ENCODE measurements at places on chromosomes 3 and 15.

DNA sequence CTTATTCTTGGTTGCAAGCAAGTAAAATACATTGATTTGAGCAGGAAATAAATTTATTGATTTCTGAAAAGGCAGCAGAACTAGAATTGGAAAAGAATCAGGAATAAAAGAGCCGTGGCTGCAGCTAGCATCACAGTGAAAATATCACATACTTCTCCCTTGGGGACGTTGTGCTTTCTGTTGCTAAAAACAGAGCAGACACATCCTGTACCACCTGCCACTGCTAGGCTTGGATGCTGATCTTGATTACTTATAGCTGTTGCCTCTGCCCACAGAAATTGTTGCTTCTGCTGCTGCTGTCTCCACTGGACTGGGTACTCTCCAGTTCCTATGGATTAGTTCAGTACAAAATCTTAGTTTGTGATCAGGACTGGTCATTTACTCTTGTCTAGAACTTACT is 283.8 kb downstream of the C3orf38 start:
- DNase-seq = peak; percentile 5

DNA sequence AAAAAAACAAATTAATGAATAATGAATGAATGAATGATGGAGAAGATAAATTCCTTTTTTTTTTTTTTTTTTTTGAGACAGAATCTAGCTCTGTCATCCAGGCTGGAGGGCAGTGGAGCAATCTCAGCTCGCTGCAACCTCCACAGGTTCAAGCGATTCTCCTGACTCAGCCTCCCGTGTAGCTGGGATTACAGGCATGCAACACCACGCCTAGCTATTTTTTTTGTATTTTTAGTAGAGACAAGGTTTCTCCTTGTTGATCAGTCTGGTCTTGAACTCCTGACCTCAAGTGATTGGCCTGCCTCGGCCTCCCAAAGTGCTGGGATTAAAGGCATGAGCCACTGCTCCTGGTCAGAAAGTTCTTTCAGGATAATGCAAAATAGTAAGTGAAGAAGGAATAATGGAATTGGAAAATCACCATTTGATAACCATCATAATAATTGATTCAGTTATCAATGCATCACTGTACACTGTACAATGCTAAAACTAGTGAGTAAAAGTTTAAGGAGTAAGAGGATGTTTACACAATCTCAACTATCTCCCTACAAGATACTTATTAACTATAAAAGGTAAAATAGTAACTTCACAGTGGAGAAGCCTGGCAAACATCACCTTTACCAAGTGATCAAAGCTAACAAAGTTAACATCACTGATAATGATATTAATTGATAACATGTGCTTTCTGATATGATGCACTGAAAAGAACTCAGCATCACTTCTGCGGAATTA is 12.3 kb upstream of the INO80 start:
- no peak for DNase-seq

GRCh38 chr3:23785097-23785645 is 20.6 kb upstream of the UBE2E1 start:
- DNase-seq = no peak

GRCh38 chr3:96705895-96706294 is 108.5 kb upstream of the EPHA6 start:
- no peak for DNase-seq

DNA sequence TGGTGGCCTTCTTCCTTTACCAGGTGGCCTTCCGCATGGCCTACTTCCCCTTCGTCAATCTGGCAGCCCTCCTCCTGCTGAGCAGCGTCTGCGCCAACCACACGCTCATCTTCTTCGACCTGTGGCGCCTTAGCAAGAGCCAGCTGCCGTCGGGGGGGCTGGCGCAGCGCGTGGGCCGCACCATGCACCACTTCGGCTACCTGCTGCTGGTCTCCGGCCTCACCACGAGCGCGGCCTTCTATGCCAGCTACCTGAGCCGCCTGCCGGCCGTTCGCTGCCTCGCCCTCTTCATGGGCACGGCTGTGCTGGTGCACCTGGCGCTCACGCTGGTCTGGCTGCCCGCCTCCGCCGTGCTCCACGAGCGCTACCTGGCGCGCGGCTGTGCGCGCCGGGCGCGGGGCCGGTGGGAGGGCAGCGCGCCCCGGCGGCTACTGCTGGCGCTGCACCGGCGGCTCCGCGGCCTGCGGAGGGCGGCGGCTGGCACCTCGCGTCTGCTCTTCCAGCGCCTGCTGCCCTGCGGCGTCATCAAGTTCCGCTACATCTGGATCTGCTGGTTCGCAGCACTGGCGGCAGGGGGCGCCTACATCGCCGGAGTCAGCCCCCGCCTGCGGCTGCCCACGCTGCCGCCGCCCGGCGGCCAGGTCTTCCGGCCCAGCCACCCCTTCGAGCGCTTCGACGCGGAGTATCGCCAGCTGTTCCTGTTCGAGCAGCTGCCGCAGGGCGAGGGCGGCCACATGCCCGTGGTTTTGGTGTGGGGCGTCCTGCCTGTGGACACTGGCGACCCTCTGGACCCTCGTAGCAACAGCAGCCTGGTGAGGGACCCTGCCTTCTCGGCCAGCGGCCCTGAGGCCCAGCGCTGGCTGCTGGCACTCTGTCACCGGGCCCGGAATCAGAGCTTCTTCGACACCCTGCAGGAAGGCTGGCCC is 9.9 kb downstream of the DISP2 start:
- peak; percentile 16 for DNase-seq

DNA sequence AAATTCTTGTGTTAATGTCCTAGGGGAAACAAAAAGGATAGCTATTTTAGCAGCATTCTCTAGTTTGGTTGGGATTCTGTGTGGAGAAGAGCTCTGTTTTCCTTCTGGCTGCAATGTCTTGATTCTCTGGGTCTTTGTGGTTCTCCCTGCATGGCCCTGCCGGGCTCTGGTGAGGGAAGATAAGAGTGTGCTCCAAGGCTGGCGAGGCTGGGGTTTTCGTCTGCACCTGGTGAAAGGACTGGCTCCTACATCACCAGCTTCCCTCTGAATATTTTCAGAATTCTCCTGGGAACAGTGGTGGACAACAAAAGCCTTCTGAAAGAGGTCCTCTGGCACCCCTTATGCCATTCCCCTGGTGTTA is 38.1 kb upstream of the SFMBT1 start:
- no peak for DNase-seq

DNA sequence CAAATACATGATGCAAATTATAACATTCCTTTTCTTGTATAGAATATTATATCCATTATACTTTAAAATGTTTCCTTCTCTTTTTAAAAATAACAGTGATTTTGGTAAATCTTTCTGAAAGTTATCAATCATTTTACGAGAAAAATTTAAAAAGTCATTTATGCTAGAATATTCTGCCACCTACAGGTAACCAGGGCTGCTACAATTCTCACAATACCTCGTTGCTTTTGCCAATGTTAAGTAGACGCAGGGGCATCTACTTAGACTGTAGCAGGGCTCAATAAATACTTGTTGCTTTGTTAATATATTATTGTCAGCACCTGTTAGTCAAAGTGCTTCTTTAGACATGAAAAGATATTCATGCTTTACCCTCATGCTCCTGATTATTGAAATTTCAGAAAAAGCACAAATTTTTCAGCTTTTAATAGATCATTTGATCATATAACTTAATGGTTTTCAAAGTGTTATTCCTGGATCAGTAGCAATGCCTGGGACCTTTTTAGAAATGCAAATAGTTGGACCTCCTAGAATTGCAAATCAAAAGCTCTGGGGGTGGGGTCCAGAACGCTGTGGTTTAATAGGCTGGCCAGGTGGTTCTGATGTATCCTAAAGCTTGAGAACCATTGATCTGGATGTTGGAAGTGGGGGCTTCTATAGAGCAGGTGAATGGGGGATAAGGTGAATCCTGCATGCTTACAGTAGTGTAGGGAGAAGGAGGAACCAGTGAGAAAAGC is 223.6 kb upstream of the PDZRN3 start:
- DNase-seq = no peak

- DNase-seq = no peak
Measured at GRCh38 chr3:6425289-6425820, 435.6 kb upstream of the GRM7 start.

DNA sequence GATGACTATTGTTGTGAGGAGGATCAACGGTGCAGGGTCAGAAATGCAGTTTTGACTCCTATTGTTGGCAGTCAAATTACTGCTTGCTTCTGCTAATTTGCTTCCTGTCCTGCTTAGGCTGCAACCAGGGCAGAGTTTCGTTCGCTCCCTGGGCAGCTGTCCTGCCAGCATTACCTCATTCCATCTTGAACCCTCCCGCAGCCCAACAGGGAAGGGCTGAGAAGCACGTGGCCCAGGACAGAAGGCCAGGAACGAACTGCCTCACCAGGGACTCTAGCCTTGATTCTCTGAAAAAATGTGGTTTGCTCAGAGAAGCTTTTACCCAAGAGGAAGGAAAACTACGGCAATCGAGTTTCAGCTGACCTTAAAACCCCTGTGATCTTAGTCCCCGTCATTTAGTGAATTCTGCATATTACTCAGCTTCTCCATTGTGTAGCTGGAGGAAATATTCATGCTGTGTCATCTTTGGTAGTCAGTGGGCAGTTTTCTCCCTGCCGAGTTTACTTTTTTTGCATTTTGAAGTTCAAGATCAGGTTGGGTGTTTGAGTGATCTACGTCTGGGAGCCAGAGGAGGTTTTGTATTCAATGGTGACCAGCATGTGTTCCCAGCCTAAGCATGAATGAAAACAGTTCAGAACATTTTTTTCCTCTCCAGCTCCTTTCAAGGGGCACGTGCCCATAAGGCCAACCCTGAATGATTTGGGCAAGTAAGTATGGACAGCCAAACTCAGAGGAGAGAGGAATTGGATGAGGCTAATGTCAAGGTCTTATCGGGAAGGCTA is 23.0 kb downstream of the TLNRD1 start:
- no peak for DNase-seq

- no peak for DNase-seq
Measured at GRCh38 chr3:4320096-4320911, 17.1 kb downstream of the SETMAR start.

DNA sequence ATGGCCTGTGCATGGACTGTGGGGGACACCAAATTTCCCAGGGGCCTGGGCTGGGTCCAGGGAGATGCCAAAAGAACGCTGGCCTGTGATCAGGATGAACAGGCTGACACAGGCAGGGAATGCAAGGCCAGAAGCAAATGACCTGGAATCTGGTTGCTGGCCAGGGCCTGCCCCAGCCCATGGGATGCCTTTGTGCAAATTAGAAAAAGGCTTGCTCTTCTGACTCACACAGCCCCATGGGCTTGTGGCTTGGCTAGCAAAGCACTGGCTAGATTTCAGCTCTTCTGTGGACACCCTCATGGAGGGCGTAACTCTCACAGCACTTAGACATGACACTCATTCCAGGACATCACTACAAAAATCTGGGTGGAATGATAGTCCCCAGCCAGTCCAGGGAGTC is 356.0 kb downstream of the SHQ1 start:
- DNase-seq = no peak

GRCh38 chr3:44136421-44136820 is 105.3 kb upstream of the TOPAZ1 start:
- DNase-seq = no peak

DNA sequence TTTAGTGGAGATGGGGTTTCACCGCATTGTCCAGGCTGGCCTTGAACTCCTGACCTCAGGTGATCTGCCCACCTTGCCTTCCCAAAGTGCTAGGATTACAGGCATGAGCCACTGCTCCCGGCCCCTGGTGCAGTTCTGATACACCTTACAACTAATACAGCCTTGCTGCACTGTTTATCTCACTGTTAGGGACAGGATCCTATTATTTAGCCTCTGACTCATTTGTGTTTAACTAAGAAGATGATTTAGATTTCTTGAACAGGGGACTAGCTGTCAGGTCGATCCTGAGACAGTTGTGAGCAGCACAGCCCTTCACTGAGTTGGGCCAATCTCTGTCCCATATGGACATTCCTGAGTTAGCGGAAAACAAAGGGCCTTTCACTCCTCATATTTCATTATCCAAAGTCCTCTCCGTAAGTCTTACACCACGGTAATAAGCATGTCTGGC is 19.2 kb downstream of the GYG1 start:
- no peak for DNase-seq

DNA sequence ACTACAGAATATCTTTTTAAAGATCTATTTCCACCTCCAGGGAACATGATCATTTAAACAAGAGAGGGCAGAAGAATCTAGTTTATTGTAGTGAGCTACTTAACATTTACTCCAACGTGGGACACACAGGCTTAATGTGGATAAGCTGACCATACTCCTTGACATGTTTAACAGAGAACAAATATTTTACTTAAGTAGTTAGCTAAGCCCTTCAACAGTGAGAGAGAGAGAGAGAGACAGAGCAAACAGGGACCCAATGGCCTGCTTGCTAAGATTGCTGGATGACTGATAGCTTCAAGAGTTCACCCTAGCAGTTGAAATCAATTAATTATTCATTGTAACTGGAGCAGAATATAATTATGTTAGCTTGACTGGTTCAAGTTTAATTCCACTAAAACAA is 158.6 kb downstream of the ADAM10 start:
- DNase-seq = no peak

DNA sequence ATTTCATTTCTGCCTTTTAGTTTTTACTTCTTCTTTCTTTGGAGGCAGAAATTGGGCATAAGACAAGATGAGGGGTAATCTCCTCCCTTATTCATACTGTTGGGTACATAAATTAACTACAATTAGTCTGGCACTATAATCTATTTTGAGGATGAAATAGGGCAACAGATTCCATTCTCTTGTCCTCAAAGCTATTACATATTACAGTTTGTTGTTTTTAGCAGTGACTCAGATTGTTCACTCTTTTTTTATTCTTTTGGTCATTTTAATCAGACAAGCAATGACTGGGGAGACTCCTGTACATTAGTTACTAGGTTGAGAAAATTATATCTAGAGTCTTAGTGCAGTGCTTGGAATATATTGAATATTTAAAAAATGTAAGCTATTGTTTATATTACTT is 556.0 kb downstream of the OTOL1 start:
- DNase-seq = no peak

- DNase-seq = no peak
Measured at GRCh38 chr3:17672506-17672905, 69.9 kb downstream of the TBC1D5 start.

DNA sequence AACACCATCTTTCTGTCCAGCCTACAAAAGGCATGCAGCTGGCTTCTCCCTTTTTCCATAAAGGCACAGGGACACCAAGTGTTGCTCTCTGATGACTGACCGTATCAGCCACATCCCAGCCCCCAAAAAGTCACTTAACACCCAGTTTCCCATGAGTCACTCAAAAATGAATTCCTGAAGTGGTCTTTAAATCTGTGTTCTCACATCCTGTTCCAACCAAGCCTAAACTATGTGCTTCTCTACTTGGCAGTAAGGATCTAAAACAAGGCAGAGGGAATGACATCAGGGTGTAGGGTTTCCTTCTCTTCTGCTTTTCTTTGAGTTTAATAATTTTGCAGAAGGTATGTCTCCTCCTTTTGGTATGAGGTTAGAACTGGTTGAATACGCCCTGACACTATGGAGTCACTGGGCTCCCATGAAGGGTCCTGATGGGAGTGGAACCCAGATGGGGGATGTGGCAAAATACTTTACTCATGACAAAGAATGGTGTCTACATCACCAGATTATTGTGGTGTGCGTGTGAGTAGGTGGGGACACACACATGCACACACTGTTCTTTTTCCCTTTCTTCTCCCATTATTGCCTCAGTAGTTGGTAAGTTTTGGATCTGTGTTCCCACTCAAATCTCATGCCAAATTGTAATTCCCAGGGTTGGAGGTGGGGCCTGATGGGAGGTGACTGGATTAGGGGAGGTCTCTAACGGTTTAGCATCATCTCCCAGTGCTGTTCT is 35.6 kb upstream of the CCK start:
- no peak for DNase-seq

- DNase-seq = no peak
Measured at GRCh38 chr3:179425075-179425474, 26.2 kb downstream of the GNB4 start.
